AG08395 (cell line): ENCODE measurements at places on chromosomes 7 and 10.

- no peak for DNase-seq
These were observed 128.6 kb downstream of the ZNF248 start for GRCh38 chr10:37728830-37729229.

GRCh38 chr7:45594745-45595535, 20.8 kb downstream of the ADCY1 start:
- no peak for DNase-seq

DNA sequence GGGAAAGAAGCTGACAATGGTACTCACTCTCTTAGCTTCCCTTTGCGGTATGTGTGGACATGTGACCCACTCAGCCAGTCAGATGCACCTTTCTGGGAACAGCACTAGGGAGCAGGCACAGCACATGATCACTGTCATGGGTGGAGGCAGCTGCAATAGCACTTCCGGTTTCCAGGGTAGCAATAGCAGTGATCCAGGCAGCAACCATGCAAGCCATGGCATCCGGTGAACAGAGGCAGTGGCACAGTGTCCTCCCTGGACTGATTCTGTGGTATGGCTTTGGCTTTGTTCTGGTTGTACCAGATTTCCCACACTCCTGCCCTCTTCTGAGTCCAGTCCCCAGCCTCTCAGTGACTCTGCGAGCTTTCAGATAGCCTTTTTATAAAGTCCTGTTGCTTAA, 86.8 kb upstream of the NAMPT start:
- no peak for DNase-seq

- DNase-seq: peak; percentile 6
These were observed 75.4 kb upstream of the PDSS1 start for GRCh38 chr10:26621889-26622711.

DNA sequence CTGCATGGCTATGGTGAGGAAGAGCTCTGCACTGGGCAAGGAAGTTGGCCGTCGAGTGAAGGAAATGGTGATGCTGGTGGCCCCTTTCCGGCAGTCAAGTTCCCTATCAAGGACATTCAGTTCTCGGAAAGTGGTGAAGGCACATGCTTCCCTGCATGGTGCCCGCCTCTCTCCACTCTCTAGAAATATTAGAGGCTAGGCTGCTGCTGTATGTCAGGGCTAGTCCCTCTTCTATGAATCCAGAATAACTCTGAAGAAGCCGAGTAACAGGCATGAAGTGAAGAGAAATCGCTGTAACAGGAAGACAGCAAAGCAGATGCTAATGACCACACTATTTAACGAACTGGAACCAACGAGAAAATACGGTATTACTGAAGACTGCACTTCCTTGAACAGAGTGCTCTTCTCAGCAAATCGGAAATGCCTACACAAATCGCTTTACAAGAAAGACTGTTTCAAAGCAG, 5.4 kb downstream of the IDI1 start:
- no peak for DNase-seq

- DNase-seq: no peak
These were observed 74.7 kb upstream of the WDR11 start for GRCh38 chr10:120776442-120776841.

GRCh38 chr7:78167860-78168259, 369.3 kb downstream of the PHTF2 start:
- DNase-seq: no peak

DNA sequence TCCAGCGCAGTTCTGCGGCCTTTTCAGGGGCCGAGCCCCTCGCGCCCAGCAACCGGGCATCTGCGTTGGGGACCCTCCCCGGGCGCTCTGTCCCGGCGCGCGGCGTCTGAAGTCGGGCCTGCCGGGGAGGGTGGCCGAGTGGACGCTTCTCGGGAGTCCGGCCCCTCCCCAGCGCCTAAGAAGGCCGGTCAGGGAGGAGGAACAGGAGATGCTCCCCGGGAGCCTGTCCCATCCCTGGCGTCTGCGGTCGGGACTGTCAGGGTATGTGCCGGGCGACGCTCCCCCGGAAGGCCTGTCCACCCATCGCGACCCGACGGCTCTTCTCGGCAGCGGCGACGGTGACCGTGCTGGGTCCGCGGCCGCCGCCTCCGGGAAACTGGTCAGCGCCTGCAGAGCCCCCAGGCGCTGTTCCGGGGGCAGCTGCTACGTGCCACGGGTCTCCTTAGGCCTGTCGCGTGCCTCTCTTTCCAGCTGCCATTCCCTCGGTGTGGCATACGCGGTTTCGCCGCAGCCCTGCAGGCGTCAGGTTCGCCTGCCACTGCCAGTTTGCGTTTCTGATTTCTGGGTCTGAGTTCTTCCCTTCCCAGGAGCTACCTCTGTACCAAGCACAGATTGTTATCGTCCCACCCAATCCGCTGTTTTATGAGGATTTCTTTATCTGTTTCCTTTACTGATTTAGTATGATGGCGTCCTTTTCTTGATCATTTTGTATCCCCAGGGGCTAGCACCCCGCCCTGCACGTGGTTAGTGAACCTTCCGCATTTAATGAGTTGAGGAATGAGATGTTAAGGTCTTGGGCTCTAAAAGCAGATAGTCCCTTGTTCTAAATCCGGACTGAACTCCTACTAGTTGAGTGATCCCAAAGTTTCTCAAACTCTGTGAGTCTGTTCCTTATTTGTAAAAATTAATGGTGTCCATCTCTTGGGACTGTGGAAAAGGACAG, 782 bp downstream of the IFIT5 start:
- DNase-seq: peak; percentile 61

- DNase-seq: peak; percentile 43
These were observed 812 bp downstream of the DOCK1 start for GRCh38 chr10:126905776-126906703.

DNA sequence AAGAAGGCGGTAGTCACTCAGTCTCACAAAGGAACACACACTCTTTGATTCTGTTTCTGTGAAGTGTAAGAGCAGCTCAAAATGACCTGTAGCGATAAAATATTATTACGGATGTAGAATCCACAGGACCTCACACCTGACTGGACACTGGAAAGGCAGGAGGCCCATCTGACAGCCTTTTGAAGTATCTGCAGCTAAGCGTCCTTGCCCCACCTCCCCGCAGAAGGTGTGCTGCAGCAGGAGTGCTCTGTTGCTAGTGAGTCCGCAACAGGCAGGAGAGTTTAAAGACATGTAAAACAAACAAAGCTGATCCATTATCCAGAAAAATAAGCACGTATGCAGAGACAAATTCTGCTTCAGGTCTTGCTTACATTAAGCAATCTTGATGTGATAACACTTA, 355.5 kb downstream of the GPR158 start:
- no peak for DNase-seq

- DNase-seq: no peak
These were observed 3.1 kb upstream of the PKD1L1 start for GRCh38 chr7:47951374-47951773.

GRCh38 chr7:17130281-17131059, 168.0 kb upstream of the AHR start:
- peak; percentile 77 for DNase-seq

- DNase-seq: no peak
These were observed 5.5 kb downstream of the PPA1 start for GRCh38 chr10:70227548-70228320.

DNA sequence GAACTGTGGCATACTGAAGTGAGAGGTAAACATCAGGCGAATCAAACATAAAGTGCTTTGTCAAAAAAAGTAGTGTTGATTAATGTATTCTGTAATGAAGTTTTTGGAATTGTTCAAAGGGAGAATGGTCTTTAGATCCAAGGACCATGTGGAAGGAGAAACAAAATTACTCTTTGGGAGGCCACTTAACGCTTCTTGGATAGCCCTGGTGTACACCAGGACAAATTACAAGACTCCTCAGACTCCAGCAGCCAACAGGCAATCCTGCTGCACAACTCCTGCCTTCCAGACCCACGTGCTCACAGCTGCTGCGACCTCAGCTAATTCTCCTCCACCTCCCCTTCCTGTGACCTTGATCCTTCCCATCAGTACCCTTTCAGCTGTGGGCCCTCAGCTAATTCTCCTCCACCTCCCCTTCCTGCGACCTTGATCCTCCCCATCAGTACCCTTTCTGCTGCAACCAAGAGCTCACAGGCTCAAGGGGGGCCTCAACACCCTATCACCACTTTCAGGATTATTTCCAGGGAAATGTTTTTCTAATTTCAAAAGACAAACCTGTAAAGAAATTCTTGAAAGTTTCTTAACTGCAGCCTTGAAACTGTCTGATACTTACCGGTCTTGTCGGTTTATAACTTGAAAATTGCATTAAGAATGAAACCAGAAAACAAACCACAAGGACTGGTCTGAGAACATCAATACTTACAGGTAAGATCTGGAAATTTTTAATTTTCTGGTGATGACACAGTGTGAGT, 29.7 kb upstream of the DDC start:
- no peak for DNase-seq

GRCh38 chr7:98086281-98086718, 20.4 kb upstream of the LMTK2 start:
- DNase-seq: no peak

- peak; percentile 59 for DNase-seq
These were observed 26.5 kb upstream of the WNT16 start for GRCh38 chr7:121302214-121302745.

- DNase-seq: no peak
These were observed 699.4 kb upstream of the GALNT17 start for GRCh38 chr7:70432567-70433001.

- peak; percentile 95 for DNase-seq
These were observed at the start of gene FAM3C for GRCh38 chr7:121395961-121396757. Gene FAM3C (minus strand): TSS chr7:121396308. CDS start chr7:121382969, 13,339 bp downstream.

DNA sequence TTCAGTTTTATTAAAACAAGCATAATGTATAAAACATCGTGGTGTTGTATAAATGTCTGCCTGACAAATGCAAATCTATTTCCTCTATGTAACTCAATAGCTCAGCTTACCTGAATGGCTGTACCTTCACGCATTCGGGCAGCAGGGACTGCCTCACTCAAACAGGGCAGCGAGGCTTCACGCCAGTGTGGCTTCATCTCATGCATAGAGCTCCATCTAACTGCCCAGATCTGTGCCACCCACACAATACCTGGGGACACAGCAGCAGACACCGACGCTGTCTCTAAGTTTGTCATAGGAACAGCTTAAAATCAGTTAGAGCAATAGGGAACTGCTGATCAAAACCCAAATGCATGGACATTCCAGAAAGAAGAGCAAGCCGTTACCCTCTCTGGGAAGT, 182.8 kb upstream of the ANKRD30A start:
- no peak for DNase-seq

DNA sequence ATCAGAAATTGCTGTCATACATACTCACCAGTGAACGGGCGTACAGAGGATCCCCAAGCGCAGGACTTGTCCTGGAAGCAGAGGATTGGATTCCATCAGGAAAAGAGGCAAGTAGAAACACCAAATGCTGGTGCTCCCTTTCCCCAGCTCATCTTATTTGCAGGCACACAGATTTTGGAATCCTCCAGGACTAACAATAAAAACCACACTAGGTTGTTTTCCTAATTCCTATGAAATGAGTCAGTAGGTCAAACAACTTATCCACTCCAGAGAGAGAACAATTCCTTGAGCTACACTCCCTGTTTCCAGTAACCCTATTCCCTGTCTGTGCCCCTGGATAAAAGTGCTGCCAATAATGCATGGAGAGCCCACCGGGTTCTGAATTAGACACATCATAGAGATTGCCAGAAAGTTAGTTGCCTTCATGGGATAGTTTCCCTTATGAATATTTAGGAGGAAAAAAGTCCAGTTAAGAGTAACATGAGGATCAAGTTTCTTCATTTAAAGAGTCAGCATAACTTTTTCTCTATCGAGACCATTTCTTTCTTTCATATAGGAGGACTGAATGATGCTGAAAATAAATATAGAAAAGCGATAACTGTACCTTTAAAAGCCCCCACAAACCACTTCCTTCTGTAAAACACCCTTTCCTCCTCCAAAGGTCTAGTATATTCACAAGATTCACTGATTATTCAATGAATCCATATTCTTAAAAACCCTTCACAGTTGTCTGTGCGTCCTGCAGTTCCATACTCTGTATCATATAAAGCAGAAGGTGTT, 178.3 kb upstream of the KLF14 start:
- peak; percentile 58 for DNase-seq

DNA sequence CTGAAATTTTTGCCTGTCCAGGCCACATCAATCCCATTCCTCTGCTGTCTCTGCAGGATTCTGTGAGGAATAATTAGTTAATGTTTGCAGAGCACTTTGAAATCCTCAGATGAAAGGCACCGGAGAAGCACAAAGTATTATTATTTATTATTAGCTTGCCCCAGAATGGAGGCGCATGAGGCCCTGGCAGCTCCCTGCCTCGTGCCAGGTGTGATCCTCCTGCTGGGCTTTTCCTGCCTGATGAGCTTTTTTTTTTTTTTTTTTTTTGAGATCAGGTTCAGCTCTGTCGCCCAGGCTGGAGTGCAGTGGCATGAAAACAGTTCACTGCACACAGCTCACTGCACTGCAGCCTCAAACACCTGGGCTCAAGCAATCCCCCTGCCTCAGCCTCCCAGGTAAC, 65.2 kb downstream of the TCF7L2 start:
- DNase-seq: no peak

- DNase-seq: no peak
These were observed 638 bp downstream of the BRAT1 start for GRCh38 chr7:2554661-2555111.

GRCh38 chr7:103346396-103346795, 1.0 kb upstream of the PSMC2 start:
- DNase-seq: no peak

- DNase-seq: peak; percentile 95
These were observed 98.6 kb downstream of the MYOF start for GRCh38 chr10:93383562-93383981.

- DNase-seq: no peak
These were observed 28.6 kb upstream of the TNPO3 start for GRCh38 chr7:129083525-129083924.

DNA sequence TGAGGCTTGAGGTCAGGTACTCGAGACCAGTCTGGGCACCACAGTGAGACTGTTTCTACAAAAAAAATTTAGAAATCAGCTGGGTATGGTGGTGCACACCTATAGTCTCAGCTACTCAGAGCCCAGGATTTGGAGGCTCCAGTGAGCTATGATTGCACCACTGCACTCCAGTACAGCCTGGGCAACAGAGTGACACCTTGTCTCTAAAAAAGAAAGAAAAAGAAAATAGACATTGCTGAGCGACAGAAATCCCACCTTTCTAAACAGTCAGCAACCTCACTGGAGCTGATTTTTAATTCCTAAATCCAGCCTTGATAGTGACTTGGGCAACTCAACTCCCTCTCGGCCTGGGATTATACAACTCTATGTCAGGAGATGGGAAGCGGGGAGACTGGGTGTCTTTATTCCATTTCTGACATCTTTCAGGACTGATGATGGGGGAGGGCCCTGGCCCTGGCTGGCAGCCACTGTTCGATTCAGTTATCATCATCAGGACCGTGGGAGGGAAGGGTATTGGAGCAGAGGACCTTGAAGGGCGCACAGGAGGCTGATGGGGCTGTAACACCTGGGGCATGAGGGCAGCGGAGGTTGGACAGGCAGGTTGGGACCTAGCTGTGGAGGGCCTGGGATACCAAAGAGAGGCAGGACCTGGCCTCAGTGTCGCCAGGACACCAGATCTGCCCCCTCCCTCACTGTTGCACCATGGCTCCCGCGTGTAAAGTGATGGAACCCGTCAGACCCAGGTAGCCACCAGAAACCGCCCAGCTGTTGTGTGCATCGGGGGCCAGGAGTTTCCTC, 14.7 kb downstream of the HSPB1 start:
- no peak for DNase-seq
